Activated CD8-positive, alpha-beta memory T cell treated with anti-CD3 and anti-CD28 coated beads for 24 hours (primary cell): ENCODE measurements at places on chromosomes 7 and 10.

GRCh38 chr7:69770613-69771012 lies 172.3 kb downstream of the AUTS2 start:
- DNase-seq: no peak

- no peak for DNase-seq
These were observed 1083.1 kb downstream of the KCNMA1 start for GRCh38 chr10:76554478-76554877.

GRCh38 chr10:36675458-36675880 lies 449.9 kb upstream of the ANKRD30A start:
- no peak for DNase-seq

DNA sequence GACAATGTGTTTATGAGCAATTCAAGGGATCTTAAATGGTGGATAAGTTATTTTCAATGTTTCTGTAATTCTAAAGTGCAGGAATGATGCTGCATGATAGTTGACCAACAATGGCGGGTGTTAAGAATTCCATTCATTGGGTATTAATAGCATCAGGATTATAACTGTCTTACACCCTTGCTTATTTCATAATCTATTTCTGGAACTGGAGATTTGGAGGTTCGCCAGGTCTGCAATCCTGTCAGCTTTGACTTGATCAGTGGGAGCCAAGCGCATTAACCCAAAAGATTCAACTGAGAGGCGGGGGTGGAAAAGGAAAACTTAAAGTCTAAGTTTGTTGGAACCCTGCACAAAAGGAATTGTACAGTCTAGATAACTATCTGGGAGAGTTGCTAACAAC lies 114.9 kb upstream of the ZEB1 start:
- no peak for DNase-seq

- no peak for DNase-seq
These were observed 202.6 kb downstream of the COBL start for GRCh38 chr7:51113962-51114361.

DNA sequence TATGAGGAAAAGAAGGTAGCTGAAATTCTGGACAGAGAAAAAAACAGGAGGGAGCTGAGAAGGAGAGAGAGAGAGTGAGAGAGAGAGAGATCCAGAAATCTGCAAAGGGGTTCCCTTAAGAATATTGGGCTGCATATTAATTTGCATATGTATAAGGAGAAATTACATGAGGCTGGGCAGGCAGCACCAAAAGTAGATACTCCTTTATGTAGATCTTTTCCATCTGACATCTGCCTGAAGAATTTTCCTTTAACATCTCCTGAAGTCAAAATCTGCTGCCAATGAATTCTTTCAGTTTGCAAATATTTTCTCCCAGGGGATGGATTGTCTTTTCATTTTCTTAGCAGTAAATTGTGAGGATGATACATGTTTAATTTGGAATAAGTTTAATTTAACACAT lies 1365.3 kb downstream of the GATA3 start:
- DNase-seq: no peak

DNA sequence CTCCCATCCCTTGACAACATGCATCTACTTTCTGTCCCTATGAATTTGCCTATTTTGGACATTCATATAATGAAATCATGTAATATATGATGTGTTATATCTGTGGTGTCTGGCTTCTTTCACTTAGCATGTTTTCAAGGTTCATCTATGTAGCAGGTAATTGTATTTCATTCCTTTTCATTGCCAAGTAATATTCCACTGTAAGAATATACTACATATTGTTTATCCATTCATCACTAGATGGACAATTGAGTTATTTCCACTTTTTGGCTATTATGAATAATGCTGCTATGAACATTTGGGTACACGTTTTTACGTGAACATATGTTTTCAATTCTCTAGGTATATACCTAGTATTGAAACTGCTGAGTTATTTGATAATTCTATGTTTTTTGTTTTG lies 238.2 kb downstream of the PTEN start:
- no peak for DNase-seq

- DNase-seq: no peak
These were observed 7.0 kb downstream of the TMEM243 start for GRCh38 chr7:87212498-87212897.
